ENCODE measurements at places on chromosomes 7 and 10. TPM values are rescaled to one million over a fixed set of nuclear protein-coding genes. Genes with fewer than 3 reads are reported as not detected.

DNA sequence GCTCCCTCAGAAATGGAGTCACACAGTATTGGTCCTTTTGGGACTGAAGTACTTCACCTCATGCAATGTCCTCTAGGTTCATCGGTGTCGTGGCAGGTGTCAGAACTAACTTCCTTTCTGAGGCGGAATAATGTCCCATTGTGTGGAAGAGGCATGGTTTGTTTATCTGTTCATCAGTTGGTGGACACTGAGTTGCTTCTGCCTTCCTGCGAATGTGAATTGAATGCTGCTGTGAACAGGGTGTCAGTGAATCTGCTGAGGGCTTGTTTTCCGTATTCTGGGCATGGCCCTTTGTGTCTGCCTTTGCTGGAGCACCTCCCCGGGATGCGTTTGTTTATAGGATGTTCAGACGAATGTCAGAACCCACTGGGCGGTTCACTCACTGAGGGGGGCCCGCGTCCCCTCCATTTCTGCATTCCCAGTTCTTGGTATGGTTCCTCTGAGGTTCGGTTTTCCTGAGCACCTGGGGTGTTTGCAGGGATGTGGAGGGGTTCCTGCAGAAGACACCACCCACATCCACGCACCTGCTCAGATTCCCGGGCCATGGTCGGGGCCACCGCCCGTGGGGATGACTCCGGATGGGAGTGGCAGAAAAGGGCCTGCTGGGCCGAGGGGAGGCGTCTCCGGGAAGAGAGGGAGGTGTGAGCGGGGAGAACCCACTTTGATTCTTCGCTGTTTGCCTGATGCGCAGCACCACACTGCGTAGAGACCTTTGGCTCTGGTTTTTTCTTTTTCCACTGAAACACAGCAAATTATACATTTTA lies 33.1 kb downstream of the CHST12 start:
- DNase-seq: no peak

DNA sequence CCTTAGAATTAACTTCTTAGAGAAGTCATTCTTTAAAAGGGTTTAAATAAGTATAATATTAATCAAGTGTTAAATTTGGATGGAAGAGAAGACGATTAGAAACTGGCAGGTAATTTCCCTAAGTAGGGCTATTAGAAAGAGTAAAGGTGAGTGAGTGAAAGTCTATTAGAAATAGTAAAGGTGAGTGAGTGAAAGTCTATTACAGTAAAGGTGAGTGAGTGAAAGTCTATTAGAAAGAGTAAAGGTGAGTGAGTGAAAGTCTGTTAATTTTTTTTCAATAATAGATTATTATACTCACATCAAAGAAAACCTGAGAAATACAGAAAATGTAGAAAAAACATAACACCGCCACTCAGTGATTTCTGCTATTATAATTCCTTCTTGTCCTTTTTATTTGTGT lies 10.8 kb upstream of the HBP1 start:
- no peak for DNase-seq

GRCh38 chr7:85806321-85806720 lies 619.5 kb upstream of the SEMA3D start:
- DNase-seq: no peak

- no peak for DNase-seq
Observed at GRCh38 chr10:110498982-110499795, 1.5 kb downstream of the DUSP5 start.

The RBP3 gene
- polyA plus RNA-seq: 0.12 TPM

- no peak for DNase-seq
Observed at GRCh38 chr10:113960617-113961181, 83.0 kb upstream of the ADRB1 start.

DNA sequence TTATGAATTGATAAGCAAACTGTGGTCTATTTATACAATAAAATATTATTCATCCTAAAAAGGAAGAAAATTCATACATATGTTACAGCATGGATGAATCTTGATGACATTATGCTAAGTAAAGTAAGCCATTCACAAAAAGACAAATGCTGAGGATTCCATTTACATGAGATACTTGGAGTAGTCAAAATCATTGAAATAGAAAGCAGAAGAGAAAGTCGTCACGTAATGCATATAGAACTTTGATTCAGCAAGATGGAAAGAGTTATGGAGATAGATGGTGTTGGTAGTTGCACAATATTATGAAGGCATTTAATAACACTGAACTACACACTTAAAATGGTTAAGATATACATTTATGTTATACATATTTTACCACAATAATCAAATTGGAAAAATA lies 309.7 kb upstream of the KLF6 start:
- DNase-seq: no peak

GRCh38 chr7:38224392-38224791 lies 46.3 kb downstream of the STARD3NL start:
- no peak for DNase-seq

DNA sequence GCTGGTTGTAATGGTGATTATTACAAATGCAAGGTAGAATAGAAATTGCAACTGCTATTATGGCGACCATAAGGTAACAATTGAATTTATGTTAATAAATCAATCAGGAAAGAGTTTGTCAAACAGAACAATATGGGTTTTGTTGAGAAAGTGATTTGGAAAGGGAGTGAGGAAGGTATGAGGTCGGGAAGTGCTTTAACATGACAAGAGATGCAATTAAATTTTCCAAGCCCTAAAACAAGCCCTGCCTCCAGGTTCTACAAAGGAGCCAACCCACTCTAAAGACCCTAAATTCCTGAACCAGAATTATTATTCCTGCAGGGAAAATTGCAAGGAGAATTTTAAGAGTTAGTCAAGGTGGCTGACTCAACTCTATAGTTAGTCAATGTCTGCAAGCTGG lies 363.7 kb downstream of the BMPER start:
- DNase-seq: no peak

The CDK5 gene
- polyA plus RNA-seq: 9.7 TPM

The CFAP69 gene
- polyA plus RNA-seq: 1.9 TPM

The ACSM6 gene
- polyA plus RNA-seq: not detected

DNA sequence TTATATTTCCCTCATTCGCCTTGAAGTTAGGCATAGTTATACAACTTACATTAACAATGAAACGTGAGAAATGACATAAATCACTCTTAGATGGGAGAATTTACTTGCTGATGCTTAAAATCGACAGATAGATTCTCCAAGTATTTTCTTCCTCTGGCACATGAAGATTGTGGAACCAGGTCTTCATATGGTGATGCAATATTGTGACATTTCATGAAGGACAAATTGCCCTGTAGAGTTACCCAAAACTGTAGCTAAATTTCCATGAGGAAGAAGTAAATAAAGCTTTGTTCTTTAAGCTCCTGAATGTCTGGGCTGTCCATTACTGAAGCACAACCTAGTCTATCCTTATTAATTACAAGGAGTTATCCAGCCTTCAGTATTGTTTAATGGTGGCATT lies 353.1 kb downstream of the THSD7A start:
- no peak for DNase-seq

GRCh38 chr10:11685787-11686218 lies 56.4 kb upstream of the ECHDC3 start:
- DNase-seq: no peak

The CTAGE6 gene
- polyA plus RNA-seq: not detected

- DNase-seq: no peak
Observed at GRCh38 chr7:143437578-143437977, 5.7 kb upstream of the TAS2R60 start.

The SEC31B gene
- polyA plus RNA-seq: 12.4 TPM

DNA sequence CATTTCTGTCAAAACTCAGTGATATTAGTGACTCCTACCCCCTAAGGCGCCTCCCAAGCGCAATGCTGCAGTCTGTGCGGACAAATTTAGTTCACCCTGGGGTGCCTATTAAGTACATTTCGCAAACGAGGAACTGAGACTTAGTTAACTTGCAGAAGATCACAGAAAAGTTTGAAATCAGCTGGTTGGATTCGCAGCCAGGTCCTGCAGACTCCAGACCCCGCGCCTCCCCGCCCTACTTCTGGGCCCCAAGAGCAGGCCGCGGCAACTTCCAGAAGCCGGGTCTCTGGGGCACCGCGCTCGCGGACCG lies 588 bp downstream of the CYREN start:
- DNase-seq: no peak

The SRRT gene
- polyA plus RNA-seq: 94.3 TPM

The PRKRIP1 gene
- 30.6 TPM for polyA plus RNA-seq

DNA sequence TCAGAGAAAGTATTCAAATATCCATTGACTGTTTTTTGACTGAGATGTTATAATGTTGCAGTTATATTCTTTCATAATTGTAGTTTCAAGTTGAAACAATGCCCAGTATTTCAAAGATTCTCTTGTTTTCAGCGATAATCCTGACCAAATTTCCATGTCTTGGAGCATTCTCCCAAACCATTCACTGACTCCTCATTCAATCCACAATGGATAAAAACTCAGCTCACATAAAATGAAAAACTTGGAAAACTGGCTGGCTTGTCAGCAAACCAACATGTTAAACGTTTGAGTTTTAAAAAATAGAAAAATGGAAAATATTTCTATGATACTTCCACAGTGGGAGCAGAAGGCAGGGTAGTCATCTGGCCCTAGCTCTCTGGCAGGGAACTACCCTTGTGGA lies 184.4 kb downstream of the C7orf25 start:
- DNase-seq: no peak

- DNase-seq: peak; percentile 27
Observed at GRCh38 chr10:7006566-7006965, 404.3 kb downstream of the SFMBT2 start.

DNA sequence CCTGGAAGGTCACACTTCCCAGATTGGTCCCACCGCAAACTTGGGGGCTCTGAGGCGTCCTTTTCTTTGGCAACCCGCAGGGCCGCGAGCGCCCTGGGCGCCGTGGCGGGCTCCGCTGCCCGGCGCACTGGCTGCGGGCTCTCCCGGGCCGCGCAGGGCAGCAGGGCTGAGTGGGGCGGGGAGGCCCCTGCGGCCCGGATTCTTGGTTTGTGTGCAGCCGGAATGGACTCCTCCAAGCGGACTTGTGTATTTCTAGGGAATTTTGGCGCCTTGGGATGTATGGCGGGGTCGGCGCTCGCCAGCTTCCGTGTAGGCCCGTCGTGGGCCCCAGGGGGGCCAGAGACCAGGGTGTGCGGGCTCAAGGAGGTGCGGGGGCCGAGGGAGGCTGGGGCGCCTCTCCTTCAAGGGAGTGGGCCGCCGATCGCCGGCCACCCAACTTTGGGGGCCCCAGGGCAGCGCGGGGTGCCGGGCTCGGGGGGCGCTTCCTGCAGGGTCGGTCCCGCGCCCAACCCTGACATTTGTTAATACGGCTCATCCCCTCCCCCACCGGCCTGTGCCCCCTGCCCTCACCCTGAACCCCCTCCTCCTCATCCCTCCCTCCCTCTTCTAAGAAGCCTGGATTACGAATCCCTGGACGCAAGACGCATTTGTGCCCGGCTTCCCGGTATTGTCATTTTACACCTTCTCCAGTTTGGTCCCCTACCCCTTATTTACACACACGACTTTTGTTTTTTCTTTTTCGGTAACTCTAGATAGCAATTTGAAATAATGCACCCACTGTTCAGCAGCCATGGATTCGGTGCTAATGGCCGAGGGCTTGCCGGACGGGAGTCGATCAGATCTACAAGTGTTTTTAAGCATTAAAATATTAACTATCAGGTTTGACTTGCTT lies 2.5 kb downstream of the TCF7L2 start:
- DNase-seq: no peak

The ANKRD61 gene
- 1.7 TPM for polyA plus RNA-seq

The TCERG1L gene
- polyA plus RNA-seq: 0.36 TPM

DNA sequence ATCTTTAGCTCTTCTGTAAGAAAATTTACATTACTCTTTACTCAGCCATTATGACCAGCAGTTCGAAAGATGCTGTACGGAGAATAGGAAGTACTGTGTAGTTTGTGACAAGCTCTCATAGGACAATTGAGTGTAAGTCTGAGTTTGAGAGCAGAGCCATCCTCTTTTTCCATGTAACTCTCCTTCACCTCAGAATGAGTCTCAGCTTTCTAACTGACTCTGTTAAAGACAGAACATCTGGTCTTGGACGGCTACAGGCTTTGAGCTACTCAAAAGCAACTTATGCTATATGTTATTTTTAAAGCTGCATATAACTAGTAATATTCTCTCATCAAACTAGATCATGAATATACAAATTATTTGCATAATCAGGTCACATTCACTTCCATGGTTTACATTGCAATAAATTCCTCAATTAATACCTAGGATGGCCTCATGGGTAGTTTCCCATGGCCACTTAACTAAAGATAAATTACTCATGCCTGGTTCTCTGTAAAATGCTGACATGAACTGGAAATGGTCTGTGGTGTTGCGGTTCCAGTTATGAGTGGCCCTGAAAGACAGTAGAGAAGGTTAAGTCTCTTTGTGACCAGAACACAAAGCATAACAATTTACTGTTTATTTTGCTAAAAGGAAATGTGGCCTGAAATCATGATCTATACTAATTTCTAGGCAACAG lies 358.7 kb downstream of the PHF14 start:
- DNase-seq: no peak

GRCh38 chr7:156607332-156608172 lies 33.0 kb upstream of the RNF32 start:
- DNase-seq: no peak

DNA sequence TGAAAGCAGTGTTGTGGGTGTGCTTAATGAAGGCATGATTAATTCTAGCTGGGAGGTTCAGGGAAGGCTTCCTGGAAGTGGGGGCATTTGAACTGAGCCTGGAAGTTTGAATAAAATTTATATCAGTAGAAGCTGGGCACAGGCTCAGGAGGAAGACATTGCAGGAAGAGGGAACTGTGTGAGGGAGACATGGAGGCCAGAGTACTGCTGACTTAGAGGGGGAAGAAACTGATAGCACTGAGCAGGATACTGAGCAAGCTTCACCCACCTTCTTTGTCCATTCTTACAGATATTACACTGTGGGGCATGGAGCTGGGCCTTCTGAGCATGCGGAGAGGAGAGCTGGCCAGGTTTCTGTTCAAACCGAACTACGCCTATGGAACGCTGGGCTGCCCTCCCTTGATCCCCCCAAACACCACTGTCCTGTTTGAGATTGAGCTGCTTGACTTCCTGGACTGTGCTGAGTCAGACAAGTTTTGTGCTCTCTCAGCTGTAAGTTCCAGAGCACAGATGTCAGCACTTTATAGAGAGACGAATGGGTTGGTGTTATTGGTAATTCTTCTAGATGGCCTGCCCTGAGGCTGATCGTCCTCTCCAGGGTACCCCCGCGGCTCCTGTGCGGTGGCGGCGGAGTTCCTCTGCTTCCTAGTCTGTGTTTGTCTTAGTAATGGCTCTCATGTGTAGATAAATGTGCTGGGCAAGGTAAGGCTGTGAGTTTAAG lies 2.1 kb downstream of the FKBP6 start:
- no peak for DNase-seq

GRCh38 chr7:45924283-45924682 lies 3.2 kb upstream of the IGFBP3 start:
- no peak for DNase-seq

The PRSS2 gene
- polyA plus RNA-seq: not detected

- DNase-seq: no peak
Observed at GRCh38 chr7:114293289-114294012, 121.2 kb upstream of the FOXP2 start.

GRCh38 chr10:70283071-70283444 lies 746 bp downstream of the NPFFR1 start:
- no peak for DNase-seq

- no peak for DNase-seq
Observed at GRCh38 chr7:2937701-2938513, 93.8 kb upstream of the GNA12 start.
